Effector CD8-positive, alpha-beta T cell (primary cell): ENCODE measurements at places on chromosomes 6 and 20.

DNA sequence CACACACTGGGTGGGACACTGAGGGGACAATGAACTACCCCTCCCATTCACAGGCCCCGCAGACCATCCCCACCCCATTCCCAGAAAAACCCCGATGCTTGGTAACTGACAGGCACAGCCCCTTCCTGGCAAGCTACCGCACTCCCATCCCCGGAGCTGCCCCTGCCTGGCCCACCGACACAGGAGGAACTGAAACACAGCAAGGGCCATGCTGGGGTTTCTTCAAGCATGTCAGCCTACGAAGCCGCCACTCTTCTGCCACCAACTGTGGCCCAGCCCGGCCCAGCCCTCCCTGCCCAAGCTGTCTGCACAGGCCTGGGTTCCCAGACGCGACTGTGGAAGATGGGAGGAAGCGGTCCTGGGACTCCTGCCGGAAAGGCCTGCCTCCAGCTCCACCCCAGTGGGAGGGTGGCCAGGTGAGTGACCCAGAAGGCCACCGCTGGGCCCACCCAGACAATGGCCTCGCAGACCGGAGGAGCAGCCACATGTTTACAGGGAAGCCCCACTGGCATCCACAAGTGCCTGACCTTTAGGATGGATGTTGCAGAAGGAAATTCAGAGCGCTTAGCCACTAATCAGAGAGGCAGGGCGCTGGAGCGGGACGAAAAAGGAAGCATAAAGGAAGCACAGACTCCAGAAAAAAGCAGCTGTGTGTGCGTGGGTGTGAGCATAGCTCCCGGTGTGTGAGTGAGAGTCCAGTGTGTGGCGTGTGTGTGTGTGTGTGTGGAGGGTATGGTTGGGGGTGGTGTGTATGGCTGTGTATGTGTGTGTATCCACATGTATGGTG is 91.6 kb downstream of the PRND start:
- DNase-seq: no peak

GRCh38 chr6:17297271-17298080 is 16.3 kb downstream of the RBM24 start:
- no peak for DNase-seq

DNA sequence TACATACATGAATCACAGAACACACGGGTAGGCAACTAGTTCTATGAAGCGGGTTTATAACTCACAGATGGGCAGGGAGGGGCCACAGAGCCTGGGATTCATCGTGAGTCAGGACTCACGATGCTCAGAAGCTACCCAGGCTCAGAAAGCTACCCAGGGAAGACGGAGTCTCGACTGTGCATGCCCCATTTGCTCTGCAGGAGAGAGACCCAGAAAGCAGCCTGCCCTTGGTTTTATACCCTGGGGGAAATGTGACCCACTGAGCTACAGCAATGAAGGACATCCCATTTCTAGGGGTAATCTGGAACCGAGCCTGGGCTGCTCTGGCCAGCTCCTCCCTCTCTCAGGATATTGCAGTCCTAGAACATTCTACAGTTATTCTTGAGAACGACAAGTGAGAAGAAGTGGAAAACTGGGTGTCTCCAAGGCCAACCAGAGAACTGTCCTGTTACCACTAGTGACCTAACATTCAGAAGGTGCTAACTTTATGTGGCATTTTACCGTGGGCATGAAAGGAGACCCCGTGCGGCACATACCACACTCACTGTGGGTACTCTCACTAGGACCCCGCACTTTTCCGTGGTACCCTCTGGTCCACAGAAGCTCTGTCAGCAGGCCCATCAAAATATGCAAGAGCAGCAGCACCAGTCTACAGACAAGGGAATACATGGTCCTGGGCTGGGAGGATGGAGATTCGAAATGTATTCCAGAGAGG is 201.9 kb upstream of the PMEPA1 start:
- DNase-seq: no peak

DNA sequence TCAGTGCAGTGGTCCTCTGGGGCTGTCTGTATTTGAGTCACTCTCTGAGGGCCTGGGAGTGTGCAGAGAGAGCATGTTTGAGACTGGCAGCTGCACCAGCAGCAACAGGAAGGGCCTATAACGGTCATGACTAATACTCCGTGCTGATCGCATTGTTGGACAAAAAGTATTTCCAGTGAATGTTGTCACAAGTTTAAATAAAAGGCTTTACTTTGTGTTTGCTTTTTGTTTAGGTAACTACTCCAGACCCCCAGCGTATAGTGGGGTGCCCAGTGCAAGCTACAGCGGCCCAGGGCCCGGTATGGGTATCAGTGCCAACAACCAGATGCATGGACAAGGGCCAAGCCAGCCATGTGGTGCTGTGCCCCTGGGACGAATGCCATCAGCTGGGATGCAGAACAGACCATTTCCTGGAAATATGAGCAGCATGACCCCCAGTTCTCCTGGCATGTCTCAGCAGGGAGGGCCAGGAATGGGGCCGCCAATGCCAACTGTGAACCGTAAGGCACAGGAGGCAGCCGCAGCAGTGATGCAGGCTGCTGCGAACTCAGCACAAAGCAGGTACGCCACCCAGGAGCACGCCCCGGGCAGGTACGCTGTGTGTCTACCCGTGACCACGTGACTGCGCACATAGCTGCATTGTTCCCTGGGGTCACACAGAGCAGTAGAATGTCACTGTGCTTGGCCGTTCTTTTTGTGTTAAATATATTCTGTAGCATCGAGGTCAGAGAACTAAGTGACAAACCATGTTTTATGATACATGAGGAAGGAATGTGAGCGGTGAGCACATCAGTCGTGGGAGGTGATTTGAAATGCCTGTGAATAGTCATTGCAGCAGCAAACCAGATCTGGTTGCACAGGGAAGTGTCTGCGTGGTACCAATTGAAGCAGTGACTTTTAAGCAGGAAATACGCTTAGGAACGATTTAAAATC is 174.7 kb downstream of the TMEM242 start:
- DNase-seq: no peak

DNA sequence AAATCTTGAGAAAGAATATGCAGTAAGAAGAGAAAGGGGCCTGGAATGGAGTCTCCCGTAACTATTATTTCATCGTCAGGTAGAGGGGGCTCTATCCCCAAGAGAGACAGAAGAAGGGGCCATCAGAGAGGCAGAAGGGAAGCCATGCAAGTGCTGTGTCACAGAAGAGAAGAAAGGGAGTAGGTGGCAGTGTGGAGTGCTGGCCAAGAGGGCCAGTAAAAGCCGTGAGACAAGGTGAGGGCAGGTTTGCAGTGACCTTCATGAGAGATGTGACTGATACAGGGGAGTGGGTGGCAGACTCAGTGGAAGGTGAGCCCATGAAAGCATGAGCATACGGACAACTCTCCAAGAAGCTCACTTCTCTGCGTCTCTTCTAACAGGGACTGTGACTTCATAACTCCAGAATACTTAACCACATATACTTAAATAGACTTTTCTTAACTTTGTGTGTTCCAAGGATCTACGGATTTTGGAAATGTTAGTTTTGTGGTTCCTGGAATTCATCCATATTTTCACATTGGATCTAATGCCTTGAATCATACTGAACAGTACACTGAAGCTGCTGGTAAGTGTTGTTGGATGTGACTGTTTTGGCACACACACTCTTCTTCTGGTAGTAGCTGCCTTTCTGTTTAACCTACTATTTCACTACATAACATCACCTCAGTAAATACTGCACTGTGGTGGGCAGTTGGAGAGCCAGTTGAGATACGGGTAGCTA is 15.6 kb downstream of the PM20D2 start:
- DNase-seq: no peak

- DNase-seq: no peak
Measured at GRCh38 chr6:149961728-149962425, 1.9 kb upstream of the ULBP1 start.

- DNase-seq: no peak
Measured at GRCh38 chr6:135527960-135528249, 30.4 kb upstream of the AHI1 start.
